ENCODE measurements at places on chromosomes 2 and 18.

GRCh38 chr2:48906633-48907032, 151.1 kb upstream of the LHCGR start:
- no peak for DNase-seq

GRCh38 chr2:17747684-17748452, 5.7 kb downstream of the SMC6 start:
- no peak for DNase-seq

- no peak for DNase-seq
Observed at GRCh38 chr2:82428251-82428650, 2030.8 kb downstream of the SUCLG1 start.

GRCh38 chr2:186950694-186951093, 101.7 kb upstream of the ZSWIM2 start:
- DNase-seq = no peak

GRCh38 chr2:177909962-177910361, 162.6 kb downstream of the PDE11A start:
- no peak for DNase-seq

GRCh38 chr18:55997151-55997561, 409.2 kb upstream of the TCF4 start:
- DNase-seq = no peak

DNA sequence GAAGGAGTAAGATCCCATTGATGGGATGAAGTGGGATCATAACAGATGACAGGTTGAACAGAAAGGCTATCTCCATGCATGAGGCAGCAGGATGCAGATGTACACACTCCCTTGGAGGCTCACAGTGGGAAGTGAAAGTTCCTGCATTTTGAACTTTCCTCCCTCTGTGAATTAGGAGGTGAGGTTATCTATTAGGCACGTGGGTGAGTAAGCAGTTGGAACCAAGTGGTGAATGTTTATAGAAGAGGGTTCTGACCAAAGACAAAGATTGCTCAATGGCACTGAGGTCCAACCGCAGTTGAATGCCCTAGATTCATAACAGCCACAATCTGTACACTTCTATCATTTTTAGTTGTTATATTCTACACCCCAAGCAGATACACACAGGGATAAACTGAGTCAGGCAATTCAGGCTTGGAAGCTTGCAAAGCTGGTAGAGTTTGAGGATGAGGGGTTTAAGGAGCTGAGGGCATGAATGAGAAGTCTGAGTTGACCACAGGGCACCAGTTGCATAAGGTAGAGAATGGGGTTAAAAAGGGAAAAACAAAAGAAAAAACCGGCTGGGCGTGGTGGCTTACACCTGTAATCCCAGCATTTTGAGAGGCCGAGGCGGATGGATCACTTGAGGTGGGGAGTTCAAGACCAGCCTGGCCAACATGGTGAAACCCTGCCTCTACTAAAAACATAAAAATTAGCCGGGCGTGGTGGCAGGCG, 7.1 kb upstream of the KCMF1 start:
- no peak for DNase-seq

- DNase-seq = no peak
Observed at GRCh38 chr18:63257453-63257852, 62.1 kb downstream of the BCL2 start.
